Calu3 (cell line): ENCODE measurements at places on chromosomes 7 and 10. TPM values are rescaled to one million over a fixed set of nuclear protein-coding genes. Genes with fewer than 3 reads are reported as not detected.

CWF19L1 gene
- total RNA-seq = 17.3 and 22.9 TPM in 2 replicates

SEMA3E gene
- total RNA-seq = 21.8 and 24.4 TPM in 2 replicates

DNA sequence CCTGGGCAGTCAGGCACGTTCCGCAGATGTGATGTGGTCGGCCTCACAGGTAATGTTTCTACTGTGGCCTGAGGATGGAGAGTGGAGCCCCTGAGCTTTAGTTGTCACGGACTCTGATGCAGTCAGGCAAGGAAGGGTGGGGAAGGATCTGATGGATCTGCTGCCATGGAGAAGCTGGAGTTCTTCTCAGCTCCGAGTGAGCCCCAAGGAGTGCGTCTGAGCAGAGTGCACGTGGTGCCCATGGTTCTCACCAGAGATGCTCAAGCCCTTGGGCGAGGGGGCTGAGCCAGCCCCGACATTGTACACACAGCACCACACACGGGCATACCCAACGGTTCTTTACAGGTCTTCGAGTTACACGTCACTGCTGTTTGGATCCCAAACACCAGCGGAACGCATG lies 192.5 kb downstream of the EBF3 start:
- H3K36me3 ChIP-seq = no peaks in the 10 kb centered on the region
- no peaks in the 10 kb centered on the region for H3K4me1 ChIP-seq
- H3K27me3 ChIP-seq = no peaks in the 10 kb centered on the region

- H3K4me1 ChIP-seq = peaks cover 32% of the 10 kb centered on the region
- DNase-seq = no peak
- peaks cover 14% of the 10 kb centered on the region for H3K36me3 ChIP-seq
- no peaks in the 10 kb centered on the region for H3K27me3 ChIP-seq
- no peak overlapping the region for H3K4me3 ChIP-seq
- H3K27ac ChIP-seq = no peak overlapping the region
Observed at GRCh38 chr7:3103614-3104398, 60.1 kb upstream of the CARD11 start.

- H3K27me3 ChIP-seq = no peaks in the 10 kb centered on the region
- no peak overlapping the region for H3K4me3 ChIP-seq
- H3K27ac ChIP-seq = no peak overlapping the region
- H3K36me3 ChIP-seq = peaks cover 4% of the 10 kb centered on the region
- H3K4me1 ChIP-seq = peaks cover 11% of the 10 kb centered on the region
- no peak for DNase-seq
Observed at GRCh38 chr10:271201-271600, 135.9 kb downstream of the ZMYND11 start.

GRCh38 chr10:123743441-123744223 lies 77.5 kb downstream of the GPR26 start:
- H3K27me3 ChIP-seq = peaks cover 48% of the 10 kb centered on the region
- H3K36me3 ChIP-seq = no peaks in the 10 kb centered on the region
- H3K4me1 ChIP-seq = no peaks in the 10 kb centered on the region

GRCh38 chr7:24356718-24357386 lies 72.9 kb downstream of the NPY start:
- H3K27ac ChIP-seq = no peak overlapping the region
- no peak overlapping the region for H3K4me3 ChIP-seq
- H3K36me3 ChIP-seq = no peaks in the 10 kb centered on the region
- H3K27me3 ChIP-seq = peaks cover 58% of the 10 kb centered on the region
- no peaks in the 10 kb centered on the region for H3K4me1 ChIP-seq

- H3K4me1 ChIP-seq = peaks cover 19% of the 10 kb centered on the region
- no peak overlapping the region for H3K27ac ChIP-seq
- H3K4me3 ChIP-seq = no peak overlapping the region
- DNase-seq = no peak
- H3K27me3 ChIP-seq = no peaks in the 10 kb centered on the region
Observed at GRCh38 chr7:91949221-91950009, 8.8 kb downstream of the AKAP9 start.

DNA sequence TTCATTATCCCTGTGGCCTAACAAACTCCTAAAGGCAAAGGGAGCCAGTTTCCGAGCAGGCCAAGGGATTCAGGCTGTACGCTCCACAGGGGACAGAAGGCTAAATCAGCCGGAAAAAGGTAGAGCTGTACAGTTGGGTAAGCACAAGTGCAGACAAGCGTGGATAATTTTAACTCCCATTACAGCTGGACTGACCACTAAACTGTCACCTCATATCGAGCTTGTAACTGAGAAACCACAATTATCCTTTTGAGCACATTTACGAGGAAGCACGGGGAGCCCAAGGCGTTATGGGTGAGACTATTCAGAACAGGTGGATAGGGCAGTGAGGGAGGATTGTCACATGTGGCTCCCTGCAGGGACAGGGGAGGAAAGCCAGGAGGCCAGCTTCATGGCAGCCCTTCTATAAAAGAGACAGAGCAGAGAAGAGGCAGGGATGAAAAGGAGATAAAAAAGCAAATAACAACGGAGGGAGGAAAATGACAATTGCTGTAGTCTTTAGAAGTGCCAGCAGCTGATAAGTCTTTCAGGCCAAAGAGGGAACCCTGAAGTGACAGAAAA lies 288.0 kb downstream of the FGFR2 start:
- no peak for DNase-seq
- H3K27me3 ChIP-seq = no peaks in the 10 kb centered on the region
- H3K4me3 ChIP-seq = no peak overlapping the region
- no peak overlapping the region for H3K27ac ChIP-seq
- H3K4me1 ChIP-seq = peaks cover 31% of the 10 kb centered on the region

- H3K4me1 ChIP-seq = no peaks in the 10 kb centered on the region
- no peak overlapping the region for H3K27ac ChIP-seq
- no peak overlapping the region for H3K4me3 ChIP-seq
- no peak for DNase-seq
Observed at GRCh38 chr10:92430103-92430502, 139.1 kb downstream of the MARCHF5 start.

GRCh38 chr7:150357270-150357669 lies 11.4 kb upstream of the REPIN1 start:
- no peak overlapping the region for H3K4me3 ChIP-seq
- no peak overlapping the region for H3K27ac ChIP-seq
- peaks cover 9% of the 10 kb centered on the region for H3K36me3 ChIP-seq
- peaks cover 18% of the 10 kb centered on the region for H3K4me1 ChIP-seq
- DNase-seq = no peak
- H3K27me3 ChIP-seq = no peaks in the 10 kb centered on the region

DNA sequence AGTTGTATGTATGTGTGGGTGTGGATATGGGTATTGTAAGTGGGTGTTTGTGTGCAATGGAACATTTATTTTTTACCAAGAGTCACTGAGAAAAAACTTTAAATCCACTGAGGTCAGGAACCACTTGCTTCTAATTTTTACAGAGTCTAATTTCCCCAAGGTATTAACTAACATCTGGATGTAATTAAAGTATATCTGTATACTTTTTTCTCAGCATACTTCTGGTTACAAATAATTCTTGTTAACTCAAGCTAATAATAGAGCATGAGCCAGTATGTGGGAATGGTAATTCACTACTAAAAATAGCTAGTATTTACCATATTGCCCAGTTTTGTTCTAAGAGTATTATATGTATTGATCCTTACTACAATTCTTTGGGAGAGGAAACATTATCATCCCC lies 24.6 kb upstream of the STEAP4 start:
- H3K27me3 ChIP-seq = no peaks in the 10 kb centered on the region
- DNase-seq = no peak
- no peaks in the 10 kb centered on the region for H3K36me3 ChIP-seq
- H3K27ac ChIP-seq = no peak overlapping the region
- H3K4me1 ChIP-seq = no peaks in the 10 kb centered on the region
- no peak overlapping the region for H3K4me3 ChIP-seq

GRCh38 chr7:102270178-102270887 lies 16.3 kb upstream of the SH2B2 start:
- H3K4me3 ChIP-seq = no peak overlapping the region
- no peaks in the 10 kb centered on the region for H3K36me3 ChIP-seq
- DNase-seq = no peak
- no peak overlapping the region for H3K27ac ChIP-seq
- H3K4me1 ChIP-seq = peaks cover 18% of the 10 kb centered on the region
